ENCODE measurements at places on chromosomes 3 and 15.

DNA sequence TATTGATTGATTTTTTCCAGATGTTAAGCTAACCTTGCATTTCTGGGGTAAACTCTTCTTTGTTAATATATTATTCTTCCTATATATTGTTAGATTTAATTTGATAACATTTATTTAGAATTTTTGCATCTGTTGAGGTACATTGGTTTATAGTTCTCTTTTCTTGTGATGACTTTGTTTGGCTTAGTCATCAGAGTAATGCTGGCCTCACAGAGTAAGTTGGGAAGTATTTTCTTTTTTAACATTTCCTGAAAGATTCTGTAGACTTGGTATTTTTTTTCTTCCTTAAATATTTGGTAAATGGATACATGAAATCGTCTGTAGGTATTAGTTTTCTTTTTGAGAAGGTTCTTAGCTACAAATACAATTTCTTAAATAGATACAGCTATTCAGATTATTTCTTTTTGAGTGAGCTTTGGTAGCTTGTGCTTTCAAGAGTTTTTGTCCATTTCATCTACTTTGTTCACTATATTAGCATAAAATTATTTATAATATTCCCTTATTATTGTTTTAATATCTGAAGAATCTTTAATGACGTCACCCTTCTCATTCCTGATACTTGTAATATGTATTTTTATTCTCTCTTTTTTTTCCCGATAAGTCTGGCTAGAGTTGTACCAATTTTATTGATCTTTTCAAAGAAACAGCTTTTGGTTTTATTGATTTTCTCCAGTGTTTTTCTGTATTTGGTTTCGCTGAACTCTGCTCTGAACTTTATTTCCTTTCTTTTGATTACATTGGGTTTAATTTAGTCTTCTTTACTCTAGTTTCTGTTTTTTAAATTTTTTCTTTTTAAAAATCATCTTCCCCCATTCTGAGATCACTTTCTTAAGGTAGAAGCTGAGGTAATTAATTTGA is 6.5 kb upstream of the HPS3 start:
- no peak for DNase-seq

DNA sequence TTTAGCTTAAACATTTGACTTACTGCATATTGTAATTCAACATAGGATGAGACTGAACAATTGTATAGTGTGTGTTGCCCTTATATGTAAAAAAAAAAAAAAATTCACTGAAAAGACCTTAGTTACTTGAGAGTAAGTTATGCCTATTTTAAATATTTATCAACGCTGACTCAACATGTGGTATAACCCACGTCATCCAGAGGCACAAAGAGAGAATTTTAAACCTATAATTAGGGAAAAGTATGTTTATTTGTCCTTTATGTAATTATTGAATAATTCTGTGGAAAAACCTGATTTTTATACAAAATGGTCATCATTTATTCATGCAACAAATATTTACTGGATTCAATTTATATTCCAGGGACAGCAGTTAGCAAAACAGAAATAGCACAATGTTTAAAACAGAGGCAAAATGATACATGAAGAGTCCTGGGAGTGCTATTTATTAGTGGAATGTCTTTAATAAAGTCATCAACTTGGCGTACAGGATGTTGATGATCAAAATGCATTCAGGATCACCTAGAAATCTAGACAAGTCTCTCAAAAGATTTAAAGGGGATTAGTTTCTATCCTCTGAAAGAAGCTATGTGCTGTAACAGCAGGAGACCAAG is 223.7 kb downstream of the PCCB start:
- no peak for DNase-seq

- DNase-seq, result no peak
Measured at GRCh38 chr3:154684021-154684420, 254.0 kb upstream of the GPR149 start.

DNA sequence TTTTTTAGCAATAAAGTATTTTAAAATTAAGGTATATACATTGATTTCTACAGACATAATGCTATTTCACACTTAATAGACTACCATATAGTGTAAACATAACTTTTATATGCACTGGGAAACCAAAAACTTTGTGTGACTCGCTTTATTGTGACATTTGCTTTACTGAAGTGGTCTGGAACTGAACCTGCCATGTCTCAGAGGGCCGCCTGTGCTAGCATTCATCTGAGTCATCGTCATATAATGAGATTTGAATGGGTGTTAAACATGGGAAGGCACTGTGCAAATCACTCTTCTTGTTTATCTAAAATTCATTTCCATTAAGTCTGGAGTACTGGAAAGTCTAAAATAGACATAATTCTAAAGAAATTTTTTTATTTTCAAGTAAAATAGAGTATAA is 12.9 kb downstream of the EIF2AK4 start:
- no peak for DNase-seq

DNA sequence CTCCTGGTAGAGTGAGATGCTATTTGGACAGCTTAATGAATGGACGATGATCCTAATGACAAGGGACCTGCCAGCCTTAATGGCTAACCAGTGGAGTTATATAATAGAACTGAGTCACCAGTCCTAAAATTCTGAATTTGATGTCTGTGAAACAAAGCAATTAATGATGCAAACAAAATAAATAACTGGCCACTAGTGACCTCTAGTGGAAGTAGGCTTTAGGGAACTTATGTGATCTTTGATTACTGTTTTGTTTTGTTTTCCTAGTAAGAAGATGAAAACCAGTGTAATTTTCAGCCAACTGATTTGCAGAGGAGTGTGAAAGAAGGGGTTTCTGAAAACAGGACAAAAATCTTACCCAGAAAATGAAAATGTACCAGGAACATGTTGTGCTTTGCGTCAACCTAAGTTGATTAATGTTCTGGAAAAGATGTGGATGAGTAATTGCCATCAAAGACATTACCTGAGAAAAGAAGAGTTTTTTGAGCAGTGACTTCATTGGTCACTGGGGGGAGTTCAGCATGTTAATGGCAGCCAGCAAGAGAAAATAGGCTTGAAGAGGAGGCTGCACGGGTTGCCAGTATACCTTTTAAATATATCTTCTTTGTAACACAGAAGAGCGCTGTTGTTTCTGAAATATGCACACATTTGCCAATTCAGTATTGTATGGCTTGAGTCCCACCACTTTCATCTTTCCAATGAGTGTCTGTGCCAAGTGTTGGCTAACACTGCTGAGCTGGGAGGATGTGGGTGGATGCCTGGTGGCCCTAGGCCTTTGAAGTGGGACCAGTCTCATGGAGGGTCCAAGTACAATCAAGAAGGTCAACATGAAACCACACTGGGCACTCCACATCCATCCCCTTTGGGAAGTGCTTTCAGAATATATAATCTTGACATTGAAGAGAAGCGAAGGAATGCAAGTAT is 9.3 kb downstream of the VEPH1 start:
- no peak for DNase-seq

DNA sequence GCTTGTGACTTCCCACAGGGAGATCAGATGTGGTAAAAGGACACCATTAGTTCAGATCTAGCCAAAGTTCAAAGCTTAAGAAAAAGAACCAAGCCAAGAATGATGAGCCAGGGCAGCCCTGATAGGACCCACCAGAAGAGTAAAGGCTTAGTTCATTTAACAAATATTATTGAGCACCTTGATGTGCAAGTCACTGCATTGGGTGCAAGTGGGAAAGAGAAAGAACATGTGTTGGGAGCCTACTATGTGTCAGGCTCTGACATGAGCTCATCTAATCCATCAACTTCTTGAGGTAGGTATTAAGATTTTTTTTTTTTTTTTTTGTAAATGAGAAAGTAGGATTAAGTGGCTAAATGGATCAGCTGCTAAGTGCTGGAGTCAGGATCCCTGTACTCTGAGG is 53.4 kb upstream of the PIAS1 start:
- no peak for DNase-seq

DNA sequence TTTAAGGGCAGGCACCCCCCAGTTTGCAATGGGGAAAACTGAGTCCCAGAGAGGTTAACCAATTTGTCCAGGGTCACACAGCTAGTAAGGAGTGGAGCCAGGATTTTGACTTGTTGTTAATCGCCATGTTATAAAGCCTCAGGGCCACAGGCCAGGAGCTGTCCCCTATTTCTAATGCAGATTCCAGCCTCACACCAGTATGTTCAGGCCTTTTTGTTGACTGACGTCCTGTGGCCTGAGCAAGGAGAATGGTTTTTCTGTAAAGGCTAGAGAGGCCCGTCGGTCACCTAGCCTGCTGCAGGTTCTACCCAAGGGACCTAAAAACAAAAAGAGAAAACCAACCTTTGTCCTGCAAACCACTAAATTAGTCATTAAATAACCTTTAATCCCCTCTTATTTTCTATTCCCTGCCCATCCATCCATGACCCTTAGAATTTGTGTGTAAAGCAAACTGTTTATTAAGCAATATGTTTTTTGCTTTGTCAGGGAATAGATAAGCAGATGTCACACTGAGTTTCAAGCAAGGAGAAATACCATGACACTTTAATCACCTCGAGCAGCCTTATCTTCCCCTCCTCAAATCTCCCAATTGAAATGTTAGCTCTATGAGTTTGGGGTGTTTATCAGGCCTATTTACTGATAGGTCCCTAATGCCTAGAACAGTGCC is 14.1 kb downstream of the ACOX2 start:
- no peak for DNase-seq

DNA sequence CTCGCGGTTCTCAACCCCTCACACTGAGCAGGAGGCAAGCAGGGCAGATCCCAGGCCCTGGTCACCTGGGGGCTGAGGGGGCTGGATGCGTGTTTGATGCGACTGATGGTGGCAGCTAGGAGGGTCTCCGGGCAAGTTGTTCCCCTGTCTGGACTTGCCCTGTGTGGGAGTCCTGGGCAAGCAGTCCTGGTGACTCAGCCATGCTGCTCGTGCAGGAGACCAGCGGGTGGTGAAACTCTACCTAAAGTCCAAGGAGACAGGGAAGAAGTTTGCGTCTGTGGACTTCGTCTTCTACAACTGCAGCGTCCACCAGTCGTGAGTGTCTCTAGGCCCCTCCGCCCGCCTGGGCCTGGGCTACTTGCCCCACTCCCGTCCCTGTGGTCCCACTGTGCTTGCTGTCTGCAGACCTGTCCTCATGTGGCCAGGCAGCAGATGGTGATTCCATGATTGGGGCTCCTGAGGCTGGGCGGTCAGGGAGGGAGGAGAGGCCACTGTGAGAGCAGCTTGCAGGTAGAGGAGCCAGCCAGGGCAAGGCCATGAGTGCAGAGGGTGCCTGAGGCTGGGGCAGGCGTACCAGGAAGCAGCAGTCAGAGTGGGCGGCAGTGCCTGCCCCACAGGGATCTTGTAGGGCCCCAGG is 23.1 kb downstream of the PLXNA1 start:
- DNase-seq, result no peak

GRCh38 chr15:33425142-33425541 is 114.4 kb downstream of the RYR3 start:
- DNase-seq, result no peak

- DNase-seq, result no peak
Measured at GRCh38 chr15:74511583-74511982, 29.4 kb upstream of the ARID3B start.

DNA sequence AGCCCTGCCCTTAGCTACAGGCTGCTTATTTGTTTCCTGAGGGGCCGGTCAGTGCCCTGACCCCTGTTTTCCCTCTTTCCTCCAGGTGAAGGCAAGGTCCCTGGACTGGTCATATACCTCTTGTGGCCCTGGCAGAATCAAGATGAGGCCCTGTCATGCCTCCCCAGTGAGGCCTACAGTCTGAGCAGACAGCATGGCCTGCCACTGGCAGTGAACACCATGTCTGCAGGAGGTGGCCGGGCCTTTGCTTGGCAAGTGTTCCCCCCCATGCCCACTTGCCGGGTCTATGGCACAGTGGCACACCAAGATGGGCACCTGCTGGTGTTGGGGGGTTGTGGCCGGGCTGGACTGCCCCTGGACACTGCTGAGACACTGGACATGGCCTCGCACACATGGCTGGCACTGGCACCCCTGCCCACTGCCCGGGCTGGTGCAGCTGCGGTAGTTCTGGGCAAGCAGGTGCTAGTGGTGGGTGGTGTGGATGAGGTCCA is 1.2 kb downstream of the KLHDC8B start:
- DNase-seq, result no peak

GRCh38 chr3:132404276-132404675 is 13.0 kb upstream of the DNAJC13 start:
- DNase-seq, result no peak

GRCh38 chr3:135784557-135784956 is 181.0 kb upstream of the PPP2R3A start:
- no peak for DNase-seq

GRCh38 chr3:77254967-77255831 is 215.3 kb downstream of the ROBO2 start:
- DNase-seq, result no peak

GRCh38 chr3:46184469-46184868 is 23.6 kb downstream of the CCR1 start:
- no peak for DNase-seq

DNA sequence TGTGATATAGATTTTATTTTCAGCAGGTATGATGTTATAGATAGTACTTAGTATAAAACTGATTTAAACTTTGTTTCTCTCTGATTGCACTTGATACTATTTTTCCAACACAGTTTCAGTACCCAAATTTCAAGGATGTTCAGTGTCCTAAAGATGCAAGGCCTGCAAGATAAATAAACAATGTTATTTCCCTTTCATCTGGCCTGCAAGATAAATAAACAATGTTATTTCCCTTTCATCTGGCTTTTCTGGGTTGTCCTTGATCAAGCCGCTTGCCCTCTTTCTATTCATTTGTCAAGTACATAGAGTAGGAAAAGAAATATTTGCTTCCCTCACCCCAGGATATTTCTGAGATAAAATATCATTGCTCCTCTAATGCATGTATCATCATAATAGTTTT is 571.0 kb downstream of the FGF12 start:
- no peak for DNase-seq

DNA sequence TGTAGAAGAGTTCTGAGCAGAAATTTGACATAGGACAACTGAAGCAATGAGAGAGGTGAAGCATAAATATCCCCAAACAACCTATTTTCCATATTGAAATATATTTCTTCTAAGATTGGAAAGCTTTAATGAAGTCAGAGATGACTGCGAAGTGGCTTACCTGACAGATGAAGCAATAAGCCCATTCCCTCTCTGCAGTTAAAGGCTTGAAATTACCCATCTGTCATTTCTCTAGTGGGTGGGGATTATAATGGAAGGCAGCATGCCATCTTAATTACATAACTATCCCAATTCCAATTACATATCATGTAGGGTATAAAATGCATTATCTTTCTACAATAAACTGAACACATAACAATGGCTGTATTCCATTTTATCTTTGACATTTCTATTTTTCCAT is 1070.5 kb downstream of the SI start:
- no peak for DNase-seq

GRCh38 chr15:31387479-31388118 is 61.0 kb downstream of the KLF13 start:
- DNase-seq, result no peak

Measured in activated CD4-positive, alpha-beta T cell treated with anti-CD3 and anti-CD28 coated beads, Interleukin-2, amount 50 U/mL, for 4 hours (primary cell).